T47D (cell line): ENCODE measurements at places on chromosomes 7 and 10.
A peak's percentile ranks its signal among the peaks of the same experiment; 100 is the strongest.

GRCh38 chr7:77349141-77349540, 67.0 kb downstream of the GSAP start:
- no peak for DNase-seq

DNA sequence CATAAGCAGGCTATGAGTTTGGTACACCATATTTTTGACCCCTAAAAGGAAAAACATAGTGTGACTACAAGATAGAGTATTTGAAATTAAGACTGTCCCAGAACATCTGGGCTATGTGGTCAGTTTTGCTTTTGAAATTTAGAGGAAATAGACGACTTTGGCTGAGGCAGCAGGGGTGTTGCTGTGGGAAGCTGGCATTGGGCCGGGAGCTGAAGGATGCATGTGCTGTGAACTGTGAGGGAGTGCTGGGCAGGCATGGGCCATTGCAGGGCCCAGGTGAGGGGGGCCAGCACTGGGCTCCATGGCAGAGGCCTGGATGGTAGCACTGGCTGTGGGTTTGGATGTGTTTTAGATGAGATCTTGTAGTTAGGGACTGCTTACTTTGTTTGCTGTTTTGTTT, 168.3 kb downstream of the BMPER start:
- DNase-seq: no peak

- DNase-seq: peak; percentile 81
Observed at GRCh38 chr10:102419269-102420180, 940 bp upstream of the PSD start.

DNA sequence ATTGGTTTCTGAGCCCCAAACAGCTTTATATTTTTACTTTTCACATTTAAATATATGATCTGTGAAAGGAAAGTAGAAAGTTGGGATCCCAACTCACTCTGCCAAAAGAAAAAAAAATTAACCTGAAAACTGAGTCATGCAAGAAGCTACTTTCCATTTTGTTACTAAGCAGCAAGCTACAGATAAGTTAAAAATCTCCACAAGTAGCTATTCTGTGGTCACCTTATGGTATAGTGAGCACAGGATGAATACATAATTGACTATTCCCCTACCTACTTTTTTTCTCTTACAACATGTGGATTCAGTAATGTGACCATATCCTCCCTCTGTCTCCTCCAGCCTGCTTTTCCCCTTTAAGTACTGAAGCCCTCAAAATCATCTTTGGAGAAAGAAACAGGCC, 30.3 kb upstream of the CREB3L2 start:
- no peak for DNase-seq

DNA sequence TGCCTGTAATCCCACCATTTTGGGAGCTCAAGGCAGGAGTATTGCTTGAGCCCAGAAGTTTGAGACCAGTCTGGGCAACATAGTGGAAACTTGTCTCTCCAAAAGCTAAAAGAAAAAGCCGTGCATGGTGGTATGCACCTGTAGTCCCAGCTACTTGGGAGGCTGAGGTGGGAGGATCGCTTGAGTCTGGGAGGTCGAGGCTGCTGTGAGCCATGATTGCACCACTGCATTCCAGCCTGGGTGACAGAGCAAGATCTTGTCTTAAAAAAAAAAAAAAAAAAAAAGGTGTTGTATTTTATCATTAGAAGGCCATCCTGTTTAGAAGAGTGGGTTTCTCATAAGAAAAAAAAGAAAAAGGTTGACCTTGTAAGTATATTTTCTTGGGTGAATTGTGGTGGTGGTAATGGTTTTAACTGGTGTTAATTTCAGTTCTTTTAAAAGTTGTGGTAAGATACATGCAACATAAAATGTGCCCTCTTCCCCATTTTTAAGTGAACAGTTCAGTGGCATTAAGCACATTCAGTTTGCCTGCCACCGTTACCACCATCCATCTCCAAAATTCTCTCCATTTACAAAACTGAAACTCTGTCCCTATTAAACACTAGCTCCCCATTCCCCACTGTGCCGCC, 34.7 kb downstream of the GRIFIN start:
- no peak for DNase-seq

DNA sequence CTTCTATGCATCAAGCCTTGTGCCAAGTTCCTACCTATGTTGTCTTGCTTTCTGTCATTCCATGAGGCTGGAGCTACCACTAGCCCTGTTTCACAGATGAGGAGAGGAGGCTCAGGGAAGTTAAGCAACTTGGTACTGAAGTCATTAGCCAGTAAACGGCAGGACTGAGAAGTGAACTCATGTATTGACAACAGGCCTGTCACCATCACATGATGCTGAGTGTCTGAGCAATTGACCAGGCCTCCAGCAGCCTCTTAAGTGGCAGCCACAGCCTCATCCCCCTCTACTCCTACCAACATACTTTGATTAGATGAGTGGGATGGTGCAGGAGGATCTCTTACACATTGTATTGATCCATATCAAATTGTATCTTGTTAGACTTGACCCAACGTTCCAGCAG, 317.6 kb downstream of the GRID1 start:
- no peak for DNase-seq

- peak; percentile 30 for DNase-seq
Observed at GRCh38 chr10:114504769-114505579, 100.7 kb upstream of the AFAP1L2 start.

DNA sequence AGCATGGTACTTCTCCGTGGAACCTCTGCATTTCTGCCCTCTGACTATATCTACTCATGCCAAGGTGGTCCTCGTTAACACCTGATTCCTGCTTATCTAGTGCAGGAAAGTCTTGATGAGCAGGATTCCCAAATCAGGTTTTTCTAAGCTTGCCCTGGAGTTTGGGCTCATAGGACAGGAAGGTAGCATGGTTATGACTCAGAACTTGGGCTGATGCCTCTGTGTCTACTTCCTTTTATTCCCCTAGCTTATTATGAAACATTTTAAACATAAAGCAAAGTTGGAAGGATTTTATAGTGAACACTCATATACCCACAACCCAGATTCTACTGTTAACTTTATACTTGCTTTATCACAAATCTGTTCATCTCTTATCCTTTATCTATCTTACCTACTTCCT, 5.6 kb downstream of the SUFU start:
- DNase-seq: no peak

GRCh38 chr10:17094844-17095243, 34.8 kb downstream of the CUBN start:
- DNase-seq: no peak

GRCh38 chr7:103877565-103877964, 111.9 kb downstream of the RELN start:
- no peak for DNase-seq

GRCh38 chr10:92923416-92923815, 75.1 kb downstream of the EXOC6 start:
- DNase-seq: no peak

GRCh38 chr7:47809387-47809786, 138.9 kb downstream of the PKD1L1 start:
- DNase-seq: no peak

- no peak for DNase-seq
Observed at GRCh38 chr10:80272793-80273522, 16.5 kb downstream of the MAT1A start.

DNA sequence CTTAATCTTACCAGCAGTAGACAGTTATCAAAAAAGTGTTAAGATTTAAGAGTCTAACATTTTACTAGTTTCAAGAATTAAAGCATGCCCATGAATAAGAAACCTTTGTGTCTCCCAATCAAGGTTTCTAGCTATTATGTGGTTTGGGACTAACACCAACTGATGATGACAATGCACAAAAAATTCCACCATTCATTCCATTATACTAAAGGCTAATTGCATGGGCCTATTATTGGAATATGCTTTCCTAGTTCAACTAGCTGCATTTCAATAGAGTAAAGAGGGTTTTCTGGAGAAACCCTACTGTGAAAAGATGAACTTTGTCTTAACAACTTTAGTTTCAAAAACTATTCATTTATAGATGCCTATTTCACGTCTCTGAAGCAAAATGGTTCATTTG, 44.6 kb downstream of the UBE2H start:
- DNase-seq: no peak

DNA sequence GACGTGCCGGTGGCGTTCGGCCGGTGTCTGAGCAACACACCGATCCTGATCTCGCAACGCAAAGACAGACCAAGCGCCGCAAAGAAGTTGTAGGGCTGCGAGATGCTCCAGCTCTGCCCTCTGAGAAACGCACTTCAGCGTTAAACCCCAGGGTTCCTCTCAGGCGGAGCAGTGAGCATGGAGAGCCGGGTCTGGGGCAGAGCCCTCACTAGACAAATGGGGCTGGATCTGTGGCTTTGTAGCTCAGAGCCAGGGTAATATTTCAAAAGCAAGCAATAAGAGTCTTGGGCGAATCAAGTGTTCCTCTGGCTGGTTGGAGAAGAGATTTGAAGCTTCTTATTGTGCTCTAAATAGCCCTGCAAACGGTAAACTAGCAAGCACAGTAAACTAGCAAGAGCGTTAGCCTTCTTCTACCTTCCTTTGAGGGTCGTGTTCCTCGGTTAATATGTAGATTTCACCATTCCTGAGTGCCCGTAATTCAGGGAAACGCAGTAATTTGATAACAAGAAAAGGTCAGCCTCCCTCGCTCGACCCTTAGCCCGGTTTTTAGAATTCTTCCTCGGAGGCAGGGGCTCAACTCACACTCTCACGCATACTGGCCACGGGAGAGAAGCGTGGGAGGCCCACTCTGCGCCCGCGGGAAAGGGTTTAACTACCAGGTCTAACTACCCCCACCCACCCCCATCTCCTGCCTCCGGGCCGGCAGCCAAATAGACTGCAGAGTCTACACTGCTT, 6.7 kb downstream of the SKAP2 start:
- DNase-seq: peak; percentile 60
